Activated T-cell treated with anti-CD3 and anti-CD28 coated beads, Interleukin-2, amount 50 U/mL, for 48 hours (primary cell): ENCODE measurements at places on chromosomes 11 and 22.

- no peak for DNase-seq
These were observed 94.9 kb downstream of the ZBTB16 start for GRCh38 chr11:114154271-114155047.

DNA sequence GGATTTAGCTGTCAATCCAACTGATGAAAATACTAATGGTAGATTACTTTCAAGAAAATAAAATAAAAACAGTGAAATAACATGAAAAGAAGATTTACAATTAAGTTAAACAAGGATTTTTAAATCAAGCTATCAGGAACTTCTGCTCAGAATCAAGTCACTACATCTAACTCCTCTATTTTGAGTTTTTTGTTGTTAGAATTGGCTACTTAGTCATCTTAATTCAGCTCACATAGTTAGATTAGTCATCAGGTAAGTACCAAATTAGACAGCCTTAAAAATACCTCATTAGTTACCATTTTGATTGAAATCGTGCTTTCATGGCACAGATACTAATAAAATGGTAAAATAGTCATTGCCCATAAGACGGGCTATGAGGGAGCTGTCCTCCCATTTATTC is 35.8 kb downstream of the BTG4 start:
- no peak for DNase-seq

GRCh38 chr11:111573821-111574249 is 28.4 kb upstream of the SIK2 start:
- no peak for DNase-seq

GRCh38 chr11:29786092-29786491 is 230.7 kb downstream of the KCNA4 start:
- no peak for DNase-seq

DNA sequence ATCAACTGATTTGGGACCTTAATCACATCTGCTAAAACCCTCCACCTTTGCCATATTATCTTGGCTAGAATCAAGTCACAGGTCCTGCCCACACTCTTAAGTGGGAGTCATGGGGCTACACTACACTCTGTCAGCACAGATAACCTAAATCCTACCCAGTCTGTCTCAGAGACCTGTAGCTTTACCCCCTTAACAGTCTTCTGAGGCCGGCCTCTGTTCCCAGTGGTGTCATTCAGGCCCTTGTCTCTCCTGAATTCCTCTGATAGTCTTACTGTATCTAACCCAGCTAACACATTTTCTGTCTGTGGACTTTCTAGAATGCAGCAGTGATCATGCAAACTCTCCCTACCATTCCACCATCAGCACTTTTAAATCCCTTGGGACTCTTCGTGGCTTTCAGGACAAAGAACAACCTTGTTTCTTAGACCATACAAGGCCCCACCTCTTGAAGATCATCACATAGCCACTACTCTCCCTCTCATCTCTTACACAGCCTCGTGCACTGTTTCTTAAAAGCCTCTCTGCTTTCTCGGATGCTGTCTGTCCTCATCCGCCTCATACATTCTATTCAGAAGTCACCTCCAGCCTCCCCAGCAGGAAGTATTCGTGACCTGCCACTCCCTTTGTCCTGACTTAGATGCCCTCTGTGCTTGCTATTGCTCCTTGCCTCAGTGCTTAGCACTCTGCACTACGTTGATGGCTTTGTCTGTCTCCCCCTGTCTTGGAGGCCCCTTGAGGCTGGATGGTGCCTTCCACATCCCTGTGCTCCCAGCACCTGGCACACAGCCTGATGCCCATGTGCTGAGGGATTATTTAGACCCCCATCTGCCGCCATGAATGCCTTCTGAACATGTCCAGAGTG is 57.9 kb downstream of the PANX1 start:
- no peak for DNase-seq

DNA sequence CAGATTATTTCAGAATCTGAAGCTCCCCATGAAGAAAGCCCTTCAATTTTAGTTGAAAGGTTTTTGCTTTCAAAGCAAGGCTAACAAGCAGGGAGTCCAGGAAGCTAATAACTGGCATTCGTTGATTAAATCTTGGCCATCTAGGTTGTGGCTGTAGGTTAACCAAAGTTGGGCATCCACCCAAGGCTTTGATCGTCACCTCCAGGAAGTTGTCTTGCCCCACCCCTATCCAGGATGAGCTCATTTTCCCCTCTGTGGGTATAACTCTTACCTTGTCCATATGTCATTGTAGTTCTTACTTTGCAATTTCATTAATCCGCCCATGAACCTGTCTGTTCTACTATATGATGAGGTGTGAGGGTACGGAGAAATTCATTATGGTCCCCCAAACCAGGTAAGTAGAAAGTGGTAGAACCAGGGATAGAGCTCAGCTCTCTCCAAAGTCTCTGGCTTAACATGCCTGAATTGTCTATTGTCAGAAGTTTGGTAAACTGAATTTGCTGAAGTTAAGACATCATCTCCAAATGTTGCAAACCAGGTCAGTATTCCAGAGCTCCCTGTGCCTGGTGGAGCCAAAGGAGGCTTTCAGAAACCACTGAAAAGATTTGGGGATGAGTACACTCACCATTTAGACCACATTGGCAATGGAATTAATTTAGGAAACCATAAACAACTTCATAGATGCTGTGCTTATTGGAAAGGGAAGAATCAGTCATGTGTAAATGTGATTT is 97.1 kb downstream of the CD44 start:
- DNase-seq = peak; percentile 57

- no peak for DNase-seq
These were observed at the start of gene SCN2B for GRCh38 chr11:118175993-118176777. Gene SCN2B (minus strand): TSS chr11:118176639. CDS start chr11:118176431, 208 bp downstream.

DNA sequence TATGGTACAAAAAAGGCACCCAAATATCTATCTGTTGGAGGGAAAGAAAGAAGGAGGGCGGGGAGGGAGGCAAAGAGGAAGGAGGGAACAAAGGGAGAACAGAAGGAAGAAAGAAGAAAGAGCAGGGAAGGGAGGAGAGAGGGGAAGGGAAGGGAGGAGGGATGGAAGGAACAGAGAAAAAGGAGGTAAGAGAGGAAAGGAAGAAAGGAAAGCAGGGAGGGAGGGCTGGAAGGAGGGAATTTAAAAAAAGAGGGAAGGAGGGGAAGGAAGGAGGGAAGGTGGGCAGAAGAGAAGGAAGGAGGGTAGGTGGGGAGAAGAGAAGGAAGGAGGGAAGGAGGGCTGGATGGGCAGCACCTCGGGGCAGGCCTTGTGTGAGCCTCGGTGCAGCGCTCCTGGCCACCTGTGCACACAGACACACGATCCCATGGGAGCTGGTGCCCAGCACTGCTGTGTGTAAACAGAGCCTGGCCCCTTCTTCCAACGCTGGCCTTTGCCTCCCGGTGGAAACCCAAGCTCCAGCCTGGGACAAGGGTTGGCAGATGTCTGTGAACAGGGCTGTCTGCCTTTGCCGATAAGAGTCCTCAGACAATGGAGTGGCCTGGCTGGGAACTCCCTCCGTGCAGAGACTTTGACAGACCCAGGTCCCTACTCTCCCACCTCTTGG is 23.2 kb downstream of the SMIM38 start:
- DNase-seq = no peak

DNA sequence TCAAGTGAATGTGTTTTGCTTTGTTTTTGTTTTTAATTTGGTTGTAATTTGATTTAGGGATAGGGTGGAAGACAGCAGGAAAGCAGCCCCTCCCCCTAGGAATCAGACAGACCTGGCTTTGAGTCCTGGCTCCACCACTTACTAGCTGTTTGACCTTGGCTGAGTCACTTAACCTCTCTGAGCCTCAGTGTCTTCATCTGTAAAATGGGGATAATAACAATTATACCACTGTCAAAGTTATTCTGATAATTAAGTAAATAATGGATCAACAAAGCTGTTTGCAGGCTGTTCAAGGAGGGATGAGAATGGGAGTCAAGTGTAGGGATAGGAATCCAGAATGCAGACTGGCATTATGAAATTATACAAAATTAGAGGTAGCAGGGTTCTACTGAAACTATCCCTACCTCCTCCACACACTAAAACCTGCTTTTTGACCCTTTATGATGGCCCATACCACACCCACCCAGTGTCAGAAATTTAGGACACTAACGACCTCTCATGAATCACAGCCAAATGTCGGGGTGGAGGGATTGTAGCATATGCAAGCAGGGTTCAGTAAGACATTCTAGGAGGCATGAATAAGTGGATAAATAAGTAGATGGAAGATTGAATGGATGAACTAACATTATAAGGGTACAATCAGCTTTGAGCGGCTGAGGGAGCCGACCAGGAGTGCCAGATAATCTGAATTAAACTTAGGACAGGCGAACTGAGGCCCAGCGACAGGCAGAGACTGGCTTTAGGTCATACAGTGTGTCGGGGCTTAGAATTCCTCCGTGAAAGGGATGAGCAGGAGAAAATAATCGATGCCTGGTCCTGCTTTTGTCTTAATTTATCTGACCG is 974 bp downstream of the ANAPC15 start:
- no peak for DNase-seq

DNA sequence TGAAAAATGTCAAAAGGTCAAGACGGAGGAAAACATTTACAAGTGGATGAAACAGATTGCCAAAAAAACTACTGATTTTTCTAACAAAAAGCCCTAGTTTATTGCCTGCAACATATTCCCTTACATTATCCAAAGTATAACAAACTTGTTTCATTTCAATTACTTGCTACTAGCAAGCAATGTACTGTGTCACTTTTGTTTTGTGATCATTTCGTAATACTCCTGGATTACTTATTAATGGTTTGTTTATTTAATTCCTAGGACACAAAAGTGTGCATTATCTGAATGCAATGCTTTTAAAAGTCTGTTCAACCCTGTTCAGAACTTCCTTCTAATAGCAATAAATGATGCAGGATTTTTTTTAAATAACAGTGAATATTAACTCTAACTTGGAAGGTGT is 50.9 kb downstream of the CCDC34 start:
- DNase-seq = no peak

DNA sequence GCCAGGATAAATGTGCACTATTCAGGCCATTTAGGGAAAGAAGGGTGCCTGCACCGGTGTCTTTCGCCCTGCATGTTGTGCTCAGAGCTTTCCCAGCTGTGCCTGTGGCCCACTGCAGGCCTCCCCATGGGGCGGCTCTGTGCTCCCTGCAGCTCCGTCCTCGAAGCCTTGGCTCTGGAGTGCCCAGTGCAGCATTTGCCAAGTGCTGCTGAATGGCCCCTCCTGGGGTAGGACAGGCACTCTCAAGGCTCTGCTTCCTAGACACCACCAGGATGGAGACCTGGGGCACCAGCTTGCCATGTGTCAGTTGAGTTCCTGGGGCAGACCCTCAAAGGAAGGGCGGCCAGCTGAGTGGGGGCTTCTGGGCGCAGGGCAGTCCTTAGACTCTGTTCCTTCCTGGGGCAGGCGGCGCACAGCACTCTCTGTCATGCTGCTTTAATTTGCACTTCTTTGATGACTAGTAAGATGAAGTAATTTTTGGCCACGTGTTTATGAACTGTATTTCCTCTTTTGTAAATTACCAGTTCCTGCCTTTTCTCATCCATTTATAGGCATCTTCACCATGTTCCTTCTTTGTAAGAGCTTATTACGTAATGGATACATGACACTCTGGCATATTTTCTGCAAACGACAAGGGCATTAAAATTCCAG is 32.1 kb upstream of the GNB1L start:
- DNase-seq = no peak

DNA sequence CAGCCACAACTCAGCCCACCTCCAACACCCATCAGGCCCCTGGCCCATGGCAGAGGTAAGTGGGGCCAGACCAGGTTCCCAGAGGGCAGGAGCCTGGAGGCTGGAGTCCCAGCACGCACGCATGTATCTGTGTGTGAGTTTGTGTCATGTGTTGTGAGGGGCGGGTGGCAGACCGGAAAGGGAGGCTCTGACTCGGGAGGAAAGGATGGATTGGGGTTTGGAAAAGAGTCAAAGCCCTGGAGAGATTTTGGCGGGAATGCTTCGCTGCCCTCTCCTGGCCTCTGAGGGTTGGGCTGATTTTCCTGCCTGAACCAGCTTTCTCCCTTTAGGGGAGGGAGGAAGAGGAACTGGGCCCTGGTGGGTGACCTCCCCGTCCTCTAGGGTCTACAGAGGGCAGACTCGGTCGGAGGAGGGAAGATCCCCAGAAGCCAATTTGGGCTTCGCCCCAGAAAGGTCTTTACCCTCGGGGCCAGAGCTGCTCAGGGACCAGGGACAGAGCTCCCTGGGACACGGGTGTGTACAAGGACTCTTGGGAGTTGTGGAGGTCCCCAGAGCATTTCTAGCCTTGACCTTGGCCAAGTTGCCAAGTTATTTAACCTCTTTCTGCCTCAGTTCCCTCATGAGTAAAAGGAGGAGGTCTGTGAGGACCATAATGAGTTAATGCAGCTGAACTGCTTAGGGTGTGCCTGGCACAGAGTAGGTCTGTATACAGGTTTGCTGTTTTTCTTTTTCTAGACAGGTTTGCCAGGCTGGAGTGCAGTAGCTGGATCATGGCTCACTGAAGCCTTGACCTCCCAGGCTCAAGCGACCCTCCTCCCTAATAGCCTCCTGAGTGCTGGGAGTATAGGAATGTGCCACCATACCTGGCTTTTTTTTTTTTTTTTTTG is 6.9 kb downstream of the C11orf68 start:
- DNase-seq = no peak

DNA sequence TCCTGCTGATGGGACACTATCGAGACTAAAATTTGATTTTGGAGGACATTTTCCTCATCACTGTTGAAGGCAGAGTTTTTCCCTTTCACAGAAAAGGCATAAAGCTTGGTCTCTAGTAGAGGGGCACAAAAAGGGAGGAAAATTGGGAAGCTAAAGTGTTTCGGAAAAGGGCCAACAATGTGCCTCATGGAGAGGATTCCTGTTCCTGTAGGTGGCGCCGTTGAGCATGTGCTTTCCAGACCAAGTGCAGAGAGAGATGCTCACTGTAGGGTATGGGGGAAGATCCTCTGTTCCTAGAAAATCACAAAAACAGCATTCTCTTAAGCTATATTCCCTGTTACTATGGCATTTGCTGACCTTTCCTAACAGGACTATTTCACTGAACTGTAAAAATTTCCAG is 18.4 kb upstream of the OR4C5 start:
- no peak for DNase-seq

DNA sequence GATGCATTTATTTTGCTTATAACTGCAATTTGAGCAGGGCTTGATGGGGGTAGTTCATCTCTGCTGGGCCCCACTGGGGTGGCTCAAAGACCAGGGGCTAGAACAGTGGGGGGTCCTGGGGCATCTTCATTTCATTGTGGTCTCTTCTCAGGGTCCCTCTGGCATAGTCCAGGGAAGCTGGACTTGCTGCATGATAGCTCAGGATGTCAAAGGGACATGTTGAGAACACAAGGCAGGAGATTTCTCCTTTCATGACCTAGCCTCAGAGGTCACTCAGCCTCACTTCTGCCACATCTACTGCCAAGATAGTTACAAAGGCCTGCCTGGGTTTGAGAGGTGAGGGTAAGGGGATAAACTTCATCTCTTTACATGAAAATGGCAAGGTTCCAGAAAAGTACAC is 89.5 kb downstream of the CWC15 start:
- DNase-seq = no peak

GRCh38 chr11:22670830-22671229 is 4.4 kb downstream of the GAS2 start:
- DNase-seq = no peak
